Stimulated activated naive CD8-positive, alpha-beta T cell treated with anti-CD3 and anti-CD28 coated beads, Interleukin-15, amount 100 ng/mL, for 72 hours (primary cell): ENCODE measurements at places on chromosomes 3 and 15.

GRCh38 chr15:74855857-74856256, 12.9 kb upstream of the ULK3 start:
- DNase-seq, result no peak

DNA sequence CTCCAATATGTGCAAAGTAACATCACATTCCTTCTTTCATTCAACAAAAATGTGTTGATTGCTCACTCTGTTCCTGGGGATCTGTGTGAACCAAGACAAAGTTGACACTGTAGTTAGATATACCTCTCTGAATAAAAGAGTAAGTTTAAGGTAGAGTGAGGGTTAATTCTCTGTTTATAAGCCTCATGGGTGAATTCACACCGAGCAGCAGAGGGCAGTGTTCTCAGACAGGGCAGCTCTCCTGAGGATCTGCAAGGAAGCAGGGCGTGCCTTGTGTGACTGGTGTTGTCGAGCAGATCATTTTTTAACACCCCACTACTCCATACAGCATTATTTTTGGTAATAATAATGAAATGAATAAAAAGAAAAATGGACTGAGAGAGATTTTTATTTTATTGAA, 34.4 kb downstream of the PAQR9 start:
- DNase-seq, result no peak

GRCh38 chr15:68650901-68651709, 72.3 kb downstream of the CORO2B start:
- DNase-seq, result peak; percentile 43

DNA sequence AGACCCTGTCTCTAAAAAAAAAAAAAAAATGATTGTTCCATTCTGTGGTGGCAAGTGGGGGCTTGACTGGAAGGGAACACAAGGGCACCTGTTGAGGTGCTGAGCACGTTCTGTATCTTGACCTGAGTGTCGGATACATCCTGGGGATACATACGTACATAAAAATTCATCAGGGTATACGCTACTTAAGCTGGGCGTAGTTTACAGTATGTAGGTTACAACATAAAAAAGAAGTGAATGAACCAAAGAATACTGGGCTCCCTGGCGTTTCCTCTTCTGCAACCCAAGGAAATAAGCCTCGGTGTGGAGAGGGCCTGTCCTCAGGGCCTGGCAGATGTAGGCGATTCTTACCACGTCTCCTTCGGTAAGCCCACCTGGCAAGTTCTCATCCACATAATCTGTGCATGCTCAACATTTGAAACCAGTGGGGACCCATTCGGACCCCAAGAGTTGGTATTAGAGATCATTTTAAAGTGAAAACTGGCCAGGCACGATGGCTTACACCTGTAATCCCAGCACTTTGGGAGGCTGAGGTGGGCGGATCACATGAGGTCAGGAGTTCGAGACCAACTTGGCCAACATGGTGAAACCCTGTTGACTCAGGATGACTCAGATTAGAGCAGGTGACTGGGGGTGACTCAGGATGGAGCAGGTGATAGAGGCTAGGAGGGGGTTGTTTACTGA, 5.1 kb upstream of the MUC20 start:
- peak; percentile 56 for DNase-seq

DNA sequence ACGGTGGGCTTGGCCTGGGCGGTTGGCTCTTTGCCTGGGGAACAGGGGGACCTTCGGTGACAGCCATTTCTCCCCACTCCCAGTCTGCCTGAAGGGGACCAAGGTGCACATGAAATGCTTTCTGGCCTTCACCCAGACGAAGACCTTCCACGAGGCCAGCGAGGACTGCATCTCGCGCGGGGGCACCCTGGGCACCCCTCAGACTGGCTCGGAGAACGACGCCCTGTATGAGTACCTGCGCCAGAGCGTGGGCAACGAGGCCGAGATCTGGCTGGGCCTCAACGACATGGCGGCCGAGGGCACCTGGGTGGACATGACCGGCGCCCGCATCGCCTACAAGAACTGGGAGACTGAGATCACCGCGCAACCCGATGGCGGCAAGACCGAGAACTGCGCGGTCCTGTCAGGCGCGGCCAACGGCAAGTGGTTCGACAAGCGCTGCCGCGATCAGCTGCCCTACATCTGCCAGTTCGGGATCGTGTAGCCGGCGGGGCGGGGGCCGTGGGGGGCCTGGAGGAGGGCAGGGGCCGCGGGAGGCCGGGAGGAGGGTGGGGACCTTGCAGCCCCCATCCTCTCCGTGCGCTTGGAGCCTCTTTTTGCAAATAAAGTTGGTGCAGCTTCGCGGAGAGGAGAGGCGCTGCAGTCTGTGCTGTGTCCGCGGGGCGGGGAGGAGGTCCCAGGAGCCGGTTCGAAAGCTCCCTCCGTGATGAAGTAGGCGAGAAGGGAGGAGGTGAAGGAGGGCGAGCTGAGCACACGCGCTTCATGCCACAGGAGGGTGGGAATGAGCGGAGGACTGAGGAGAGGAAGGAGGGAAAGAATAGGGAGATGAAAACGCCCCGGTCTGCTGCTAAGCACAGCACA, 9.6 kb downstream of the CLEC3B start:
- peak; percentile 23 for DNase-seq
